ENCODE measurements at places on chromosomes 16 and 17. TPM values are rescaled to one million over a fixed set of nuclear protein-coding genes. Genes with fewer than 3 reads are reported as not detected.

DNA sequence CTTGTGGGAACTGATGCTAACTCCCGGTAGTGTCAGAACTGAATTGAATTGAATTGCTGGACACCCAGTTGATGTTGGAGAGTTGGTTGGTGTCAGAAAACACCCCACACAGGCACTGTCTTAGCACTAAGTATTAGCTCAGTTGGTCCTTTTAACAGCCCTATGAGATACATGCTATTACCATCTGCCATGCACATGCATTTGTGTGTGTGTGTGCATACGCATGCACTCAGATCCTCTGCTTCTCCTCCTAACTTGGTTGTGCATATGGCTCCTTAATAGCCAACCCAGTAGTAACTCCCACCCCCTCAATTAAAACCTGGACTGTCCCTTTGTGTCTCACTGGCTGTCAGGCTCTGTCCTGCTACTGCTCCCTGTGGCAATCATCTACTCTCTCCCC, 32.3 kb upstream of the DYNLL2 start:
- no peaks in the 10 kb centered on the region for H3K36me3 ChIP-seq
- DNase-seq, result no peak
- H3K4me1 ChIP-seq, result no peaks in the 10 kb centered on the region
- H3K4me3 ChIP-seq, result no peak overlapping the region
- H3K27ac ChIP-seq, result no peak overlapping the region
- no peaks in the 10 kb centered on the region for H3K27me3 ChIP-seq

- H3K4me3 ChIP-seq, result no peak overlapping the region
- DNase-seq, result no peak
- no peak overlapping the region for H3K27ac ChIP-seq
- no peaks in the 10 kb centered on the region for H3K4me1 ChIP-seq
- no peaks in the 10 kb centered on the region for H3K36me3 ChIP-seq
These were observed 90.0 kb downstream of the GNAO1 start for GRCh38 chr16:56281249-56281805.

- H3K36me3 ChIP-seq, result no peaks in the 10 kb centered on the region
- H3K4me3 ChIP-seq, result no peak overlapping the region
- H3K27ac ChIP-seq, result no peak overlapping the region
These were observed 139.7 kb downstream of the SEC14L1 start for GRCh38 chr17:77280304-77281121.

GRCh38 chr16:76705892-76706291, 428.7 kb downstream of the CNTNAP4 start:
- H3K4me1 ChIP-seq, result peaks cover 5% of the 10 kb centered on the region
- no peak for DNase-seq
- no peaks in the 10 kb centered on the region for H3K36me3 ChIP-seq
- no peak overlapping the region for H3K4me3 ChIP-seq

GRCh38 chr17:57068222-57068658, 16.8 kb upstream of the AKAP1 start:
- H3K4me3 ChIP-seq, result no peak overlapping the region
- no peaks in the 10 kb centered on the region for H3K27me3 ChIP-seq
- no peak for DNase-seq
- H3K36me3 ChIP-seq, result no peaks in the 10 kb centered on the region
- no peak overlapping the region for H3K27ac ChIP-seq
- H3K4me1 ChIP-seq, result no peaks in the 10 kb centered on the region

Gene GPR142
- total RNA-seq, result 0.52 TPM

Gene NOG
- not detected for total RNA-seq

Gene JUP
- 85.4 TPM for total RNA-seq

Data from body of pancreas (tissue), 4 donors.